ENCODE measurements at places on chromosomes 16 and 17. TPM values are rescaled to one million over a fixed set of nuclear protein-coding genes. Genes with fewer than 3 reads are reported as not detected.

Gene WNK4
- 8.8 TPM for total RNA-seq

Gene RBFOX1
- not detected for total RNA-seq

Gene SOX9
- 6.9 TPM for total RNA-seq

Gene RNFT1
- total RNA-seq, result 17.0 TPM

Gene CRYM
- 8.1 TPM for total RNA-seq

Gene APOH
- total RNA-seq, result not detected

Gene TEX19
- not detected for total RNA-seq

Gene ITGAD
- total RNA-seq, result not detected

Gene KRTAP4-6
- not detected for total RNA-seq

Gene WFDC1
- not detected for total RNA-seq

Gene CHST5
- total RNA-seq, result not detected

Gene OR4D1
- not detected for total RNA-seq

Gene MYH8
- total RNA-seq, result not detected

Gene FSCN2
- 0.64 TPM for total RNA-seq

Gene RNF222
- not detected for total RNA-seq

Gene DNASE1L2
- 0.82 TPM for total RNA-seq

Measured in glomerular endothelial cell (primary cell).